ENCODE measurements at places on chromosomes 2 and 18. TPM values are rescaled to one million over a fixed set of nuclear protein-coding genes. Genes with fewer than 3 reads are reported as not detected.

GRCh38 chr2:68645523-68645922 lies 2.1 kb downstream of the PROKR1 start:
- DNase-seq, result no peak

GRCh38 chr2:14902953-14903352 lies 270.4 kb downstream of the LRATD1 start:
- DNase-seq, result no peak

DNA sequence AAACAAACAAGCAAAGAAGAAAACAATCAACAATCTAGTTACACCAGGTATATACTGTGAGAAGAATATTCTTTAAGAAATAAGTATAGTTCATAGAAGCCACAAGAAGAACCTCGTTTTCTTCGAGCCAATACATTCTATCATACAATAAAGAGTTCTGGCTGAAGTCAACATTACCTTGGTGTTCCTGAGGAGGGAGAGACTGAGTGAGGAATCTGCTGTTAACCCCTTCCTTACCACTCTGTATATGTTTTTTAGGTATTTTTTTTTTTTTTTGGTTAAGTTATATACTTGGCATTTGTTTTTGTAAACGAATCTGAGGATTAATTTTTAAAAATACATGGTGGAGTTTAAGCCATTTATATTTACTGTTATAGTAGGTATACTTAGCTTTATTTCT lies 412.5 kb downstream of the NUP35 start:
- no peak for DNase-seq

- no peak for DNase-seq
Observed at GRCh38 chr2:240914645-240915525, 8.7 kb downstream of the CROCC2 start.

GRCh38 chr18:74303936-74304335 lies 11.7 kb upstream of the C18orf63 start:
- DNase-seq, result no peak

Gene CRYGC
- not detected for total RNA-seq

Gene PIEZO2
- total RNA-seq, result 4.0 TPM

Gene SCN3A
- total RNA-seq, result 0.40 TPM

Gene SULT1C4
- 2.0 TPM for total RNA-seq

Data from colonic mucosa (tissue), 4 donors.